IMR-90 (cell line): ENCODE measurements at places on chromosomes 1 and 21. TPM values are rescaled to one million over a fixed set of nuclear protein-coding genes. Genes with fewer than 3 reads are reported as not detected.

NCSTN gene
- total RNA-seq: 46.7 and 60.2 TPM in 2 replicates

CATSPER4 gene
- not detected in 2 replicates for total RNA-seq

CLCA4 gene
- total RNA-seq: not detected in 2 replicates

DNA sequence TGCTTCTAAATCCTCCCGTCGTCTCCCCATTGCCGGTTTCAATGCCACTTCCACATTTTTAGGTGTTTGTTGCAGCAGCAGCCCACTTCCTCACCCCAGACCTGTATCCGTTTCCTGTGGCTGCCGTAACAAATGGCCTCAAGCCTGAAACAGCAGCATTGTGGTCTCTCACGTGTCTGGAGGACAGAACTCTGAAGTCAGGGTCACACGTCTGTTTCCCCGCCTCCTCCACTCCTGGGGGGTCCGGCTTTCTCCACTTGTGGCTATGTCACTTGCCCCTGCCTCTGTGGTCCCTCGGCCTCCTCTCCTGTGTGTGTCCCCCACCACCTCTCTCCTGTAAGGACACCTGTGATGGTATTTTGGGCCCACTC, 21.8 kb downstream of the TRPM2 start:
- H3K27ac ChIP-seq: no peak overlapping the region
- no peak overlapping the region for H3K4me3 ChIP-seq
- DNase-seq: no peak
- no peaks in the 10 kb centered on the region for H3K36me3 ChIP-seq

DNA sequence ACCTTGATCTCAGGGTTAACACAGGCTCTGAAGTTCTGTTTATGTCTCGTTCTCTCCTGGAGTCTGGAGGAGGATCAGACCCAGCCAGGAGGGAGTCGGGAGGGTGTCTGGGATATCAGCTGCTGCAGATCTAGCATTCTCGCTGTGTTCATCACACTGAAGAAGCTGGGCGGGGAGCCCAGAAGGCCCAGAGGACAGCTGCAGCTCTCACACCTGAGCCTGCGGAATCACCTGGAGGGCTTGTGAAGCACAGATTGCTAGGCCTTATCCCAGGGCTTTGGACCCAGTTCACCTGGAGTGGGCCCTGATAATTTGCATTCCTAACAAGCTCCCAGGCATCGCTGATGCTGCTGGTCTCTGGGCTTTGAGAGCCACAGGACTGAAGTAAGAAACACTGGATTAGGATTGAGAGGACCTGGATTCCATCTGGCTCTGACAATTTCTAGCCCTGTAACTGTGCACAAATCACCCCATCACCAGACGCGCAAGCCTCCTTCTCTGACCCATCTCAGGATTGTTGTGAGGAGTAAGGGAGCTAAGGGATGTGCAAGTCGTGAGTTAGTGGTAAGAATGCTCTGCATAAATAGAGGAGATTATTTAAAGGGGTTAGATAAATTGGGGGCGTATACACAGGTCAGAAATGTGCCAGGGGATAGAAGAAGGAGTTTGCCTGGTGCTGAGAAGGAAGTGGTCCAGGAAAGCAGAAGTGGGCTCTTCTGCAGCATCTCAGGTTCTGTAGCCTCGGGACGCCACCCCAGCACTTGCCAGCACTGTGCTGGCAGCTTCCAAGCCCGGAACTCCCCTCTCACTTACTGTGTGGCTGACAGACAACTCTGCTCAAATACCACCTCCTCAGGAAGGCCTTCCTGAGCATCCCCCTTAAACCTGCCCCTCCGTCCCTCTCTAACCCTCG, 19.1 kb downstream of the ABCA4 start:
- H3K27me3 ChIP-seq: peaks cover 12% of the 10 kb centered on the region
- no peak overlapping the region for H3K27ac ChIP-seq
- peak; percentile 11 for DNase-seq
